M059J (cell line): ENCODE measurements at places on chromosomes 13 and 19.
A peak's percentile ranks its signal among the peaks of the same experiment; 100 is the strongest.

- DNase-seq, result no peak
These were observed 44.8 kb downstream of the PEX11G start for GRCh38 chr19:7444042-7444441.

- DNase-seq, result peak; percentile 71
These were observed 4.4 kb upstream of the SBK3 start for GRCh38 chr19:55549500-55550320.

- peak; percentile 55 for DNase-seq
These were observed 53.6 kb downstream of the GATAD2A start for GRCh38 chr19:19459073-19459472.

GRCh38 chr19:7556696-7557315 lies 21.3 kb downstream of the PNPLA6 start:
- no peak for DNase-seq

- DNase-seq, result no peak
These were observed 1.2 kb downstream of the ACP7 start for GRCh38 chr19:39085392-39085791.

GRCh38 chr19:33497131-33497777 lies 24.3 kb downstream of the PEPD start:
- no peak for DNase-seq

DNA sequence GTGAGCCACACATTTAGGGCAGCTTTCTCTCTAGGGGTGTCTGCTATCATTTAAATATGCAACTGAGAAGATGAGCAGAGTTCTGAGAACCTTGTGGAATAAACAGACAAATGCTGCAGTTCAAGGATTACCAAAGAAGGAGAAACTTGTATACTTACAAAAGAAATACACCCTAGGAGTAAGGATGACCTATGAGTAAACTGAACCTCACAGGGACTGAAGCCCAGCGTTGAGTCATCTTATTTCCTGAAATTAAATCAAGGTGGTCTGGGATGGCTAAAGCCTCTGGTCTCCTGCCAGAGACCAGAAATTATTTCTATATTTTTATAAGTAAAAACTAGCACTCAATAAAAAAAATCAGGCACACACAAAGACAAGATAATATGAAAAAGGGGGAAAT lies 40.1 kb downstream of the FAM216B start:
- DNase-seq, result peak; percentile 79

GRCh38 chr19:7988307-7988706 lies 17.1 kb downstream of the ELAVL1 start:
- DNase-seq, result peak; percentile 62

GRCh38 chr13:100399455-100399854 lies 189.1 kb downstream of the GGACT start:
- DNase-seq, result no peak

GRCh38 chr13:89968470-89968869 lies 1379.0 kb upstream of the MIR17HG start:
- no peak for DNase-seq
